NCI-H2171 (cell line): ENCODE measurements at places on chromosomes 5 and 9.

DNA sequence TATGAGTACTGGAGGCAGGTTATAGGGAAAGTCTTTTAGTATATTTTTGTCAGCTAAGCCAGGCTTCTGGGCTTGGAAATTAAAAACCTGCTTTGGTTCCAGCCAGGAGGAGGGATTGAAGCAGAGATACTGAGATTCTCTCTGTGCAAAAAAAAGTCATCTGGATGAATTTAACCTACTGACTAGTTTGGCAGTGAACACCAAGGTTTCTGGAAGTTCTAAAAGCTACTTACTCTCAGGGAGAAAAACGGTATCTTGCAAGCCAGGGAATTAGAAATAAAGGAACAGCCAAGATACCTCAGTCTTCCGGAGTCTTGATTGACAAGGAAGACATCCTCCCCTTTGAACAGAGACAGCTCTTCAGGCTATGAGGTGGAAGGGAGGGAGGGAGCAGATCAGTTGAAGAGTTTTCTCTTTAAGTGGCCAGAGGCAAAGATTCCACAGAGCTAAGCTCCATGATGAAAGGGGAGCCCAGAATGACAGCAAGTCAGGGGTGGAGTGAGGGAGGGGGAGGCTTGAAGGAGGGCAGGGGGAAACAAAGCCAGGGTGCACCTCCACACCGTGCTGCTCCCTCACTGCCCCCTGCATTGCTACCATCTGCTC lies 8.3 kb upstream of the ZBTB34 start:
- DNase-seq: no peak

DNA sequence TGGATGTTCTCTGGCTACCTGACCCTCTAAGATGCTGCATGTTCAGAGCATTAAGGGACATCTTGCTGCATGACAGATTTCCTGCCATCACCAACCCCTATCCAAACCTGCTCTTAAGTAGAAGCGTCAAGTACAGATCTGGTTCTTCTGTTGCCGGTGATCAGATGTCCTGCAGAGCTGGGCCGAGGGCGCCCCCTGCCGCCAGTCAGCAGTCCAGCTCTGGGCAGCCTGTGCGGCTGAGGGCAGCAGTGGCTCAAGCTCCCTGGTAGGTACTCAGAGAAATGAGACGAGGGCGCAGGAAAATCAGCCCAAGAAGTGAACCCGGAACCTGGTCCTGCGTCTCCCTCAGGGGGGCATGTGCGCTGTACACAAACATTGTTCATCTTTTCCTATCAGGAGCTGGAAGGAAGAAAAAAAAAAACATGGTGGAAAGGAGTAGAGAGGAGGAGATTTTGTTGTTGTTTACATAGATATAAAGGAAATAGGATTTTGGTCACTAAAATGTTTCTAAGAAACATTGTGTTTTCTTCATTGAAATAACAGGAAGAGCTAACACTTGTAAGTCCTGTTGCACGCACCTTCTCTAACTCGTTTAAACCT lies 95.8 kb downstream of the CFAP90 start:
- DNase-seq: no peak

- DNase-seq: no peak
Measured at GRCh38 chr9:84153885-84154284, 173.3 kb downstream of the RMI1 start.

DNA sequence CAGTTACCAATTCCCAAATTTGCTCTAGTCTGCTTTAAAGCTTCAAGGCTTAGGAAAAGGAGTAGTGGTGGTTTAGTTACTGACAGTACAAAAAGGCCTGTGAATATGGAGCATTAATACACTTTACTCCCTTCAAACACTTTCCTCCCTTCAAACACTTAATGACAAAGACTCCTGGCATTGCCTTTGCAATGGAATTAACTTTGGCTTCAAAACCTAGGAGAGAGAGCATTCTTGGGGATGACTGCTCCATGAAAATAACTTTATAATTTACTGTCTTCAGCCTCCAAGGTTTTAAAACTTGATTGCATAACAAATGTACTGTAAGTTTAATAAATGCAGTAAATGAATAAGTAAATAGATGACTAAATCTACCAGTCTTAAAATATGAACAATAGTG lies 185.6 kb downstream of the TRPM3 start:
- no peak for DNase-seq

- DNase-seq: no peak
Measured at GRCh38 chr5:132386644-132387286, 17.3 kb downstream of the SLC22A5 start.

GRCh38 chr5:107025712-107026497 lies 644.8 kb downstream of the EFNA5 start:
- DNase-seq: no peak
